ENCODE measurements at places on chromosomes 1 and 21. TPM values are rescaled to one million over a fixed set of nuclear protein-coding genes. Genes with fewer than 3 reads are reported as not detected.

DNA sequence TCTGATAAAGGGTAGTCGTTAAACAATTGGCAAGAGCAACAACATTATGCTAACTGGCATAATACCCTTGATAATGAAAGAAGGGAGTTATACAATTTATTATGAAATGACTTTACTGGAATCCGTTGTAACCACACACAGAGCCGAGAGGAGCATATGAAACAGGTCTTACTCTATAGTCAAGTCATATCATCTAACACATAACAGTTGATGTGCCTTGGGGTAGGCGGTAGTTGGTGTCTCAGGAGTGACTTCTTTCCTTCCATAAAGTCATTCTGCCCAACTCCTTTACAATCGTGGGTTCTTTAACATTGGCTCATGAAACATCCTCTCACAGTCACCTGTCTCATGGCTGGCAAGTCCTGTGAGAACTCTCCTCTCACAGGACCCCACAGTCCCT, 225.2 kb downstream of the LTN1 start:
- DNase-seq = no peak
- no peaks in the 10 kb centered on the region for H3K4me1 ChIP-seq
- H3K36me3 ChIP-seq = no peaks in the 10 kb centered on the region
- no peak overlapping the region for H3K27ac ChIP-seq

DNA sequence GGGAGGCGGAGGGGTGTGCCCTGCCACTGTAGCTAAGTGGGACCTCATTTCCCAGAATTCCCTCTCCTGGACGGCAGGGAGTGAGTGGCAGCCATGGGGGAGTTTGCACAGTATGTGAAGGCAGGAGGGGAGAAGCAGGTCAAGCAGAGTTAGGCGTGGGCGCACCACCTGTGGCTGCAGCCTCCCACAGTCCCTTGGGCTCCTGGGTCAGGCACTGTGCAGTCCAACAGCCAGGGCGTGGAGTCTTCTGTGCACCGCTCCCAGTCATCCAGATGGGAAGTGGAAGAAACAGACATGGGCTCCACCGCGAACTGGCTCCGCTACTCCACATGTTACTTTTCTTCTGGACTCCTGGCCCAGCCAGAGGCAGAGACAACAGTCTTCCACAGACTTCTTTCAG, 85.4 kb upstream of the TIAM1 start:
- peaks cover 3% of the 10 kb centered on the region for H3K4me1 ChIP-seq
- H3K4me3 ChIP-seq = no peak overlapping the region
- DNase-seq = peak; percentile 91
- no peaks in the 10 kb centered on the region for H3K36me3 ChIP-seq
- H3K27ac ChIP-seq = peak overlapping the region; percentile 13

GRCh38 chr1:119483441-119484200, 23.4 kb upstream of the HSD3B1 start:
- no peaks in the 10 kb centered on the region for H3K27me3 ChIP-seq
- H3K27ac ChIP-seq = no peak overlapping the region

- no peak overlapping the region for H3K4me3 ChIP-seq
- H3K4me1 ChIP-seq = peaks cover 12% of the 10 kb centered on the region
- H3K36me3 ChIP-seq = peaks cover 15% of the 10 kb centered on the region
- H3K27ac ChIP-seq = no peak overlapping the region
Observed at GRCh38 chr1:93636712-93637111, 44.9 kb downstream of the BCAR3 start.

DNA sequence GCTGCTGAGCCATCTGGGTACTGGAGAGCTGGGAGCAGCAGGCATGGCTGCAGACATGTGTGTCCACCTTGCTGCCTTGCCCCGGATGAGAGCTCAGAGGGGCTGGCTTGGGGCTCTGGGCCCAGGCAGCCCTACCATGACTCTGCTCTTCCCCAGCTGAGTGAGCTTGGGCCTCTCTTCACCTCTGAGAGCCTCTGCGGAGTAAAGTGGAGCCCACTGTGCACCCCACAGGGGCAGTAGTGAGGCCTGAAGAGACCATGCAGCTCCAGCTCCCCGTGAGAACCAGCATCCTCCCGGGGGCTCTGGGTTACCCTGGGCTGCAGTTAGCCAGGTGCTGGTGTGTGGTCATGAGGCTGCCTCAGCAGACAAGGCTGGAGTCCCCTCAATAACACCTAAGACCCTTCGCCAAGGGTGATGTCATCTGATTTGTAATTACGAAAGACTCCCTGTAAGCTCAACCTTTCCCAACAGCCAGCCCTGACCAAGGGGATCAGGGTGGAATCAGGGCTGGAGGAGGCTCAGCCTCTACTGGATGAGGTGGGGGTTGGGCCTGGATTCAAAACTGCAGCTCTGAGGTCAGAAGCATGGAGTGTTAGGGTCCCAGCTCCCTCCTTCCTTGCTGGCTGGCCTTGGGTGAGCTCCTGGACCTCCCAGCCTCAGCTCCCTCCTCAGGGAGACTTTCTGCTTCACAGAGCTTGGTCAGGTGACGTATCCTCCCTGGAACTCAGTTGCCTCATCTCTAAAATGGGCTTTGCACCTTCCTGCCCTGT, 308.0 kb downstream of the MATN1 start:
- no peaks in the 10 kb centered on the region for H3K36me3 ChIP-seq
- H3K4me3 ChIP-seq = no peak overlapping the region
- H3K27ac ChIP-seq = no peak overlapping the region
- DNase-seq = no peak

IFI44 gene
- polyA plus RNA-seq = 7.8 TPM

GRCh38 chr1:25472471-25472870, 41.8 kb downstream of the MACO1 start:
- H3K27me3 ChIP-seq = no peaks in the 10 kb centered on the region
- H3K36me3 ChIP-seq = peaks cover 2% of the 10 kb centered on the region
- no peak overlapping the region for H3K4me3 ChIP-seq
- H3K27ac ChIP-seq = no peak overlapping the region

UBIAD1 gene
- 12.8 TPM for polyA plus RNA-seq

SPRR1B gene
- not detected for polyA plus RNA-seq

DNA sequence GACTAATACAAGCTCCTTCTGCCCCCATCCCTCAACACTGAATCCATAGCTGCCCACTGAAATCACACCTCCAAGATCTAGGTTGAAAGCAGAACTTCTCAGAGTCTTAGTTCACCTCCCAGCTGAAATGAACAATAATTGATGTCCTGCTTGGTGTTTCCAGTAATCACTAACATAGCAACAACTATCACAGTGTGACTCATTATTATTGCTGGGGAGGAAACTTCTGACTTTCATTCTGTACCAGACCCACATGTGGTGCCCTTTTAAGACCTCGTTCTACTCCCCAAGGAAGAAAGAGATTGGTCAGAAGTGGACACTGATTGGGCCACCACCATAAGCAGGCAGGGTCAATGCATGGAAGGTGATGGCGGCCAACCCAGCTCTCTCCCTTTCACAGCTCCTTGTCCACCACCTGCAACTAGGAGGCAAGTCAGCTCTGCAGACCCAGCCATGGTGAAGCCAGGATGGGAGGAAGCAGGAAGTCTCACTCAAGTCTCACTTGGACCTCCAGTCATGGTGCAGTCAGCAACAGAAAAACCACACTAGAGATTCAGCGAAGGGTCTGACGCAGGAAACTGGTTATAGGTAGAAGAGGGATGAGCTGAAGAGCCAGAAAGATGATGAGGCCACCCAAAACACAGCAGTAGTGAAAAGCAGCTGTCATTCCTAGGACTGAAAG, 720.2 kb downstream of the PTPRU start:
- peaks cover 2% of the 10 kb centered on the region for H3K27me3 ChIP-seq
- no peak overlapping the region for H3K27ac ChIP-seq
- no peaks in the 10 kb centered on the region for H3K4me1 ChIP-seq
- no peak overlapping the region for H3K4me3 ChIP-seq

PEAR1 gene
- 23.1 TPM for polyA plus RNA-seq

Data from muscle of leg (tissue), 16 donors.